Body of pancreas (tissue), 4 donors: ENCODE measurements at places on chromosomes 16 and 17. TPM values are rescaled to one million over a fixed set of nuclear protein-coding genes. Genes with fewer than 3 reads are reported as not detected.
A peak's percentile ranks its signal among the peaks of the same experiment; 100 is the strongest.

RHBDF1 gene
- 27.7 TPM for total RNA-seq

DNA sequence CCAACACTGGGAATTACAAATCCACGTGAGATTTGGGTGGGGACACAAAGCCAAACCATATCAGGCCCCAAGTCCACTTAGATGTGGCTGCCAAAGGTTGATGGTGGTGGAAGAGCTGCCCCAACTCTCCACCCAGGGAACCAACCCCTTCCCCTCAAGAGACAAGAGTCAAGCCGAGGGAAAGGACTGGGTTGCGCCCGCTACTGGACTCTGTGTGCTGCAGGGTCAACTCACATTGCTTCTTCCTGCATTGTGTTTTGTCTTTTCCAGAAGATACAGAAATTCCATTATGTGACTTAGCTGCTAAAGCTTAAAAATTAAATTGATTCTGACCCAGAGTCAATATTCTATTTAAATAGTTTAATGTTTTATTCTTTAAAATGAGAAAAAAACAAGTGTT, 58.5 kb downstream of the ADAMTS18 start:
- no peak for DNase-seq

- DNase-seq = peak; percentile 35
Observed at GRCh38 chr17:80034791-80035686, 633 bp downstream of the TBC1D16 start.

DNA sequence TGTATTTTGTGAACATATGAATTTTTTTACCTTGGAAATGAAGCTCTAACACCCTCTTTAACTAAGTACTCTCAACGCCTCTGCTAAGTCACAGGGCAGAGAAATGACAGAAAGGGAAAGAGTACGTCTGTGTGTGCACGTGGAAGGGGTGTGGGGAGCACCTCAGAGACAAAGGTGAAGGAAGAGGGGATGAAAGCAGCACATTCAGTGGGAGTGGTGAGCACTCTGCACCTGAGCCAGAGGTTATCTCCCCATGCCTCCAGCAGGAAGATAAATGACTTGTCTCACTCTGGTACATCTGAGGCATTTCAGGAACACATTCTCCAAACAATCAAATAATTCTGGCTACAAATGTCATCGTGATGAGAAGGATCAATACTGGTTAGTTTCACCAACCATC, 15.0 kb downstream of the GNA13 start:
- DNase-seq = no peak

DNA sequence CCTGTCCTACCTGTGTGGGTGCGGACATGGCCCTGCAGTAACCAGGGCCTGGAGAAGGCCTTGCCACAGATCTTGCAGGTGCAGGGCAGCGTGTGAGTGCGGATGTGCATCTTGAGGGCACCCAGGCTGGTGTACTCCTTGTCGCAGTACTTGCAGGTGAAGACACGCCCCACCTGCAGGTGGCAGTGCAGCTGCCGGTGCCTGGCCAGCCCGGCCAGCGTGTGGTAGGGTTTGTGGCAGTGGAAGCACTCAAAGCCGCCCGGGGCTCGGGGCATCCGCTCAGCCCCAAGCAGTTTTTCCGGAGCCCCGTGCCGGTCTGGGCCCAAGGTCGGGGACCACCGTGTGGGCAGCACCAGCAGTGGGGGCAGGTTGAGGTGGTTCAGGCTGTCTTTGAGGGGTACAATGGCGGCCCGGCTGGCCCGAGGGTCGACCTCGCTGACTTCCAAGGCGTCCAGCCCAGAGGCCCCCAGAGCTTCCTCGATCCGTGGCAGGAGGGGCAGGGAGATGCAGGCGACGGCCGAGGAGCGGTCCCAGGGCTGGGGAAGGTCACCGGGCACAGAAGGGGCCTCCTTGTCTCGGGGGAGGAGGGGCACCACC, 5.1 kb downstream of the SNAI3 start:
- DNase-seq = peak; percentile 69

CLEC10A gene
- 0.33 TPM for total RNA-seq

- no peak for DNase-seq
Observed at GRCh38 chr16:85284141-85284817, 172.0 kb upstream of the CIBAR2 start.

- no peak for DNase-seq
Observed at GRCh38 chr16:695355-696089, 5.3 kb upstream of the WDR24 start.

ZNF19 gene
- 5.9 TPM for total RNA-seq

DNA sequence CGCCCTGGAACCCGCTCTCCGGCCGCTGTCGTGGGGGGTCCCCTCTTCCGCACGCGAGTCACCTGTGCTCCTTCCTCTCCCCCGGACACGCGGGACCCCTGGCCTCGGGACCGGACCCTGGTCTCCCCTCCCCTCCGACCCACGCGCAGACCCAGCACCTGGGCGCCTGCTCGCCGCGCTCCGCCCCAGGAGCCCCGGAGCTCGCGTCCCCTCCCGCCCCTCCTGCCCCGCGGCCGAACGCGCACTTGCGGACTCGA, 762 bp downstream of the RAB40B start:
- no peak for DNase-seq

PARD6A gene
- 21.1 TPM for total RNA-seq

GRCh38 chr16:86383488-86384262, 126.7 kb upstream of the FOXF1 start:
- peak; percentile 14 for DNase-seq

DNA sequence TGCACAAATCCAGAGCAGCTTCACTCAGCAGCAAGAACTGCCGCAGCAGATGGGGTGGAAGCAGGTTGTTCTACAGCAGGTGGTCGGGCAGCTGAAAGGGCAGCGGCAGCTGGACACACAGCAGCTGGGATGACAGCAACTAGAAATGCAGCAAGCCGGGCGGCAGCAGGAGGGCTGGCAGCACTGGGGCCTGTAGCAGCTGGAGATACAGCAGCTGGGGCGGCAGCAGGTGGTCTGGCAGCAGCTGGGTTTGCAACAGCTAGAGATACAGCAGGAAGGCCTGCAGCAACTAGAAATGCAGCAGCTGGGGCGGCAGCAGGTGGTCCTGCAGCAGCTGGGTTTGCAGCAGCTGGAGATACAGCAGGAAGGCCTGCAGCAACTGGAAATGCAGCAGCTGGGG, 460 bp downstream of the KRTAP4-3 start:
- no peak for DNase-seq

DNA sequence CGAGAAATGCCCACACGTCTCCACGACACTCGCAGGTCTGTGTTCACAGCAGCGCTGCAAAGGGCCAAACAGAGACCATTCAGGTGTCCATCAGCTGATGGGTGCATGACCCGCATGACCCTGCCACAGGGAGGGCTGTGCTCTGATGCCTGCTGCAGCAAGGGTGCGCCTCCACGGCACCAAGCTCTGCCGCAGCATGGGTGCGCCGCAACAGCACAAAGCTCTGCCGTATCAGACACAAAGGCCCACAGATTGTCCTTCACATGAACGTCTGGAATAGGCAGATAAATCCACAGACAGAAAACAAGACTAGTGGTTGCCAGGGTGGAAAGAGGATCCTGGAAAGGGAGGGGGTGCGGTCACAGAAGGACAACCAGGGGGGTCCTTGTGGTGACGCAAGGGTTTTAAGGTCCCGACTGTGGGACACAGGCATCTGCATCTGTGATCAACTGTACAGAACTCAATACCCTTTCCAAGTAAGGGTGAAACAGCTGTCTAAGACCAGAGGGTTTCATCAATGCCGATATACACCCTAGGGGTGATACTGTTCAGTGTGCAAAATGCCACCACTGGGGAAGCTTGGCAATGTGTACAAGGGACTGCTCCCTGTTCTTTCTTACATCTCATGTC, 121.0 kb downstream of the ANKRD11 start:
- no peak for DNase-seq

- DNase-seq = no peak
Observed at GRCh38 chr16:24118126-24118821, 137.9 kb upstream of the CACNG3 start.

- DNase-seq = no peak
Observed at GRCh38 chr16:85750146-85750826, 610 bp downstream of the C16orf74 start.

DNA sequence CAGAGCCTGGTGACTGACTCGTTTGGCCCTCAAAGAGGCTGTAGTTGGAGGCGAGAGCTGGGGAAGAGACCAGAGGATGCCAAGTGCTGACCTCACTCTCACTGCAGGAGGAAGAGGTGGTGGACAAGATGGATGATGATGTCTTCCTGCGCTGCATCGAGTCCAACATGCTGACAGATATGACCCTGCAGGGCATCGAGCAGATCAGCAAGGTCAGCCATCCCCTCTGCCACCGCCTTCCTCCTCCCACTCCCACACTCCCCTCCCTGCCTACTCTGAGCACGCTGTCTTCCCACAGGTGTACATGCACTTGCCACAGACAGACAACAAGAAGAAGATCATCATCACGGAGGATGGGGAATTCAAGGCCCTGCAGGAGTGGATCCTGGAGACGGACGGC, 26.9 kb downstream of the POLR2A start:
- DNase-seq = no peak

- DNase-seq = no peak
Observed at GRCh38 chr17:1186214-1186820, 6.5 kb upstream of the ABR start.

DNA sequence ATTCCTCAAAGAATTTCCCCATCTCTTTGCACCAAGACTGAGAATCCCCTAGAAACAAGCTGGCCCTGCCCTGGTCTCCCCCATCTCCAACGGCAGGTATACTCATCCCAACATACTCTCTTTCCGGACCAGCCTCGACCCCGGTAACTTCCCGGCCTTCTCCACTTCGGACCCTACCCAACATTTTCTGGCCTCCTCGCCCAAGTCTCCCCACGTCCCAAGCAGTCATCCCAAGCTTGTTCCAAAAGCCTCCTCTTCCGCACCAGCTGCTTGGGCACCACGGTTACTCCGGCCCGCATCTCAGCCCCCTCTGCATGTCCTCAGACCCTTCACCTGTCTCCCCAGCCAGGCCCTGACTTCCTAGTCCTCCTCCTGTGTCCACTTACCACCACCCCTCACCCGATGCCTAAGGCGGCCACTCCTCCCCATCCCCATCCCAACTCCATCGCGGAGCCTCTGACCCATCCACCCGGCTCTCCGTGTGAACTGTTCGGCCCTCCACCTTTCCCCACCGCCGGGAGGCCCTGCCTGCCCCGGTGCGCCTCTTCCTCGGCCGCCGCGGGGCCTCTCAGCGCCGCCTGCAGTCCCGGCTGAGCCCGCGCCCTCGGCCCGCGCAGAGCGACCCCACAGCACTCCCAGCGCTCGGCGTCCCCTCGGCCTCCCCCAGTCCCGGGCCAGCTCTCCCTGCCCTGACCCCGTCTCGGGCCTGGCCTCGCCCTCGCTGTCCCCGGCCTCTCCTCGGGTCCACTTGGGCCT, 994 bp downstream of the PITPNA start:
- peak; percentile 39 for DNase-seq

GRCh38 chr16:14586637-14587305, 43.3 kb downstream of the PARN start:
- DNase-seq = no peak

CYBC1 gene
- total RNA-seq = 53.1 TPM

CX3CL1 gene
- 19.1 TPM for total RNA-seq

NPIPA7 gene
- total RNA-seq = not detected

NUPR1 gene
- total RNA-seq = 32.0 TPM

DNA sequence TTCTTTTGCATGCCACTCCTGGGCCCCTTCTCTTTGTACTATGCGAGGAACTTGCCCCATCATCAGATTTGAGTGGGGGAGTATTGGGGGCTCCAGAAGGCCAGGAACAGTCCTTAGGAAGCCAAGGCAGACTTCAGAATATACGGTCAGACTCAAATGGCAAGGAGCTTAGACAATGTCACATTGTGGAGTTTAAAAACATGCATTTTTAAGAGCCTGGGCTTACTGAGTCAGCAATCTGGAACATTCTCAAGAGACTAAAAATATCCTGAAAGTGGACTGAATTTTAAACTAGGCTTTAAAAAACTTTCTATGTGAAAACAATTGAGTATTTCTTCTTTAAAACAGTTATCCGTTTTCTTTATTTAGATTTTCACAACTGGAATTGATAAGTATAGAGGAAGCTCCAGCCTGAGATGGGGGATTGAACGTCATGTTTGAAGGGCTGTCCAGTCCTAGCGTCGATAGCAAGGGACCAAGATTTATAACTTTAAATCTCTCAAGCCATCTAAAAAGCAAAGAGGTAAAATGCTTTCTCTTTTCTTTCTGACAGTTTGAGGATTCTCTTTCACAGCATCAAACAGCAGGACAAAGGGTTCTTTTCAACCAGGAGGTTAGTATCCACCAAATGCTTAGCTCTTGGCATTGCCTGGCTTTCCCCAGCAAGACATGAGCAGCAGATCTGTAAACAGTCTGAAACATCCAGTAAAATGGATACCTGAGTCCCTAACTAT, 45.8 kb upstream of the CDRT4 start:
- DNase-seq = no peak

GRCh38 chr17:83100220-83100852, 20.9 kb downstream of the METRNL start:
- DNase-seq = no peak

- DNase-seq = no peak
Observed at GRCh38 chr16:50068550-50068949, 2.8 kb downstream of the HEATR3 start.
